Endothelial cell (in vitro differentiated cells): ENCODE measurements at places on chromosomes 4 and X.

GRCh38 chr4:62402088-62402806, 1202.1 kb downstream of the ADGRL3 start:
- no peak overlapping the region for H3K4me3 ChIP-seq
- H3K27ac ChIP-seq, result no peak overlapping the region
- no peak for DNase-seq
- H3K27me3 ChIP-seq, result no peaks in the 10 kb centered on the region
- H3K4me1 ChIP-seq, result peaks cover 3% of the 10 kb centered on the region
- no peaks in the 10 kb centered on the region for H3K36me3 ChIP-seq

- peaks cover 6% of the 10 kb centered on the region for H3K4me1 ChIP-seq
- H3K27ac ChIP-seq, result no peak overlapping the region
- H3K27me3 ChIP-seq, result no peaks in the 10 kb centered on the region
- DNase-seq, result no peak
- H3K4me3 ChIP-seq, result no peak overlapping the region
- H3K36me3 ChIP-seq, result no peaks in the 10 kb centered on the region
These were observed 59.7 kb downstream of the NEIL3 start for GRCh38 chr4:177369372-177369771.

DNA sequence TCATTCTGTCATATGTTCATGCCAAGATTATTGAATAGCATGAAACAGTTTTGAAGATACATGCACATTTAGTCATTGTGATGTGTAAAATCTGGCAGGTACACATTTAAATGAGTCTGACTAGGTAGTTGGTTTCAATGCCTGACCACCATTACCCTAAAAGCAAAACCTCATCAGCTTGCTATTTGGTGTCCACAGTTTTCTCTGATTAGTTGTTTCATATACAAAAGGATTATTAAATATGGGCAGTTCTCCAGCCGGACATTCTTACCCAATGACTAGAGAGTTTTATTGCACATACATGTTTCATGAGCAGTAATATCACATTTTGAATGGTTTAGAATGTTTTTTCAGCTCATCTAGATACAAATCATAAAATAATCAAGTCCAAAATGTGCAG, 23.7 kb downstream of the DCHS2 start:
- DNase-seq, result no peak
- no peaks in the 10 kb centered on the region for H3K4me1 ChIP-seq
- H3K36me3 ChIP-seq, result no peaks in the 10 kb centered on the region
- H3K27ac ChIP-seq, result no peak overlapping the region
- peaks cover 1% of the 10 kb centered on the region for H3K27me3 ChIP-seq

DNA sequence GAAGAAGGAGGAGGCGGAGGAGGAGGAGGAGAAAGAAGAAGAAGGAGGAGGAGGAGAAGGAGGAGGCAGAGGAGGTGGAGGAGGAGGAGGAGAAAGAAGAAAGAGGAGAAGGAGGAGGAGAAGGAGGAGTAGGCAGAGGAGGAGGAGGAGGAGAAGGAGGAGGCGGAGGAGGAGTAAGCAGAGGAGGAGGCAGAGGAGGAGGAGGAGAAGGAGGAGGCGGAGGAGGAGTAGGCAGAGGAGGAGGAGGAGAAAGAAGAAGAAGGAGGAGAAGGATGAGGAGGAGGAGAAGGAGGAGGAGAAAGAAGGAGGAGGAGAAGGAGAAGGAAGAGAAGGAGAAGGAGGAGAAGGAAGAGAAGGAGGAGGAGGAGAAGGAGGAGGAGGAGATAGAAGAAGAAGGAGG, 19.9 kb downstream of the MRFAP1 start:
- no peak for DNase-seq
- H3K27me3 ChIP-seq, result peaks cover 6% of the 10 kb centered on the region
- no peak overlapping the region for H3K4me3 ChIP-seq
- H3K4me1 ChIP-seq, result no peaks in the 10 kb centered on the region

- no peak for DNase-seq
- H3K4me1 ChIP-seq, result no peaks in the 10 kb centered on the region
- no peak overlapping the region for H3K4me3 ChIP-seq
- H3K27me3 ChIP-seq, result peaks cover 2% of the 10 kb centered on the region
These were observed 1453.4 kb downstream of the STIM2 start for GRCh38 chr4:28313729-28314713.

DNA sequence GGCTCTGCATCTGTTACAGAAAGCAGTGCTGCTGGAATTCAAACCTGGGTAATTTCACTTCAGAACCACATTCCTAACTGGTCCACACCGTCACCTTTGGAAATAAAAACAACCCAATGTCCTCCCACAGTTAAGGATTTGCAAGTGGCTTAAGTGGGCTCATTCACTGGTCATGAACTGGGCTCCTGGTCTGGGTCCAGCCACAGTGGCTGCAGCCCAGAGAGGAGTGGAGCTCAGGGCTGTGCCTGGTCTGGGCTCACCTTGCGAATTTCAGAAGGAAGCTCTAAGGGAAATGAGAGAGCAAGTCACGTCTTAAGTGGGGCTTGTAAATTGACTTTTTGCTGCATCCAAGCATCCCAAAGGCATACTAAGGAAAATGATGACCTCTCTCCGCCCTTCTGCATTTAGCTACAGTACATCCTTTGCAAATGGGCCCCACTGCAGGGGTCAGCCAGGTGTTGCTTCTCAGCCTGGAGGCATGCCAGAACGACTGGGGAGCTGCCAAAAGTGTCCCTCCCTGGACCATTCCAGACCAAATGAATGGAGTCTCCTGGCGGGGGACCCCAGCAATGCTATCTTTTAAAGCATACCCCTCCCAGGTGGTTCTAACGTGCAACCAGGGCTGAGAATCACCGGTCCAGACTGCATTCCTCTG, 25.6 kb upstream of the CRMP1 start:
- H3K4me3 ChIP-seq, result no peak overlapping the region
- H3K4me1 ChIP-seq, result no peaks in the 10 kb centered on the region
- DNase-seq, result no peak
- no peaks in the 10 kb centered on the region for H3K36me3 ChIP-seq

- H3K27me3 ChIP-seq, result no peaks in the 10 kb centered on the region
- no peak for DNase-seq
- H3K27ac ChIP-seq, result no peak overlapping the region
- no peak overlapping the region for H3K4me3 ChIP-seq
These were observed 223.1 kb upstream of the SLIT2 start for GRCh38 chr4:20028645-20029044.

DNA sequence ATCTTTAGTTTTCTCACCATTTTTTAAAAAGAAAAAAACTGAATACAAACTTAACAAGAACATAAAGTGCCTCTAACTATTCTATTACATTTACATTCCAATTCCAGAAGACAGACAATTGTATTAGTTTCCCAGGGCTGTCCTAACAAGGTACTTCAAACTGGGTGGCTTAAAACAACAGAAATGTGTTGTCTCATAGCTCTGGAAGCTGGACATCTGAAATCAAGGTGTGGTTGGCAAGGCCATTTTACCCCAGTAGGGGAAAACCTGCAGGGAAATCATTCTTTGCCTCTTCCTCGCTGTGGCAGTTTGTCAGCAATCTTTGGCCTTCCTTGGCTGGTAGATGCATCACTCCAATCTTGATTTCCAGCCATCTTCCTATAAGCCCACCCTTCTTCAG, 37.5 kb upstream of the TMEM33 start:
- H3K4me1 ChIP-seq, result no peaks in the 10 kb centered on the region
- H3K36me3 ChIP-seq, result no peaks in the 10 kb centered on the region
- no peak for DNase-seq
- no peak overlapping the region for H3K27ac ChIP-seq

DNA sequence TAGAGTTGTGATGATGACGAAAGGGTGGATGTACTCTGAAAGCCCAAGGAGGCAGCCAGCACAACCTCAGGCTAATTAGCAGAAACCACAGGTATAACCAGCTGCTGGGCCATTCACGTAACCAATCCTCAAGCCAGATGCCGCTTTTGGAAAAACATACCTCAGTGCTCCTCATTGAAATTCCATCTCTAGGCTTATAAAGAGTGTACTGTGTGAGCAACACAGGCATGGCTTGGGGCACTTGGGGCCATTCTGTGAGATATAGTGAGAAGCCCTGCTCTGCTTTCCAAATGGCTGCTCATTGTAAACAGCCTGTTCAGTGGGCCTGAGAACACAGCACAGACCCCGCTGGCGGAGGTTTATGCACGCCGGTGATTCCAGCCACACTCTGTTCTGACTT, 182.1 kb upstream of the HHIP start:
- no peak overlapping the region for H3K27ac ChIP-seq
- no peaks in the 10 kb centered on the region for H3K4me1 ChIP-seq
- no peak for DNase-seq
- H3K36me3 ChIP-seq, result no peaks in the 10 kb centered on the region

DNA sequence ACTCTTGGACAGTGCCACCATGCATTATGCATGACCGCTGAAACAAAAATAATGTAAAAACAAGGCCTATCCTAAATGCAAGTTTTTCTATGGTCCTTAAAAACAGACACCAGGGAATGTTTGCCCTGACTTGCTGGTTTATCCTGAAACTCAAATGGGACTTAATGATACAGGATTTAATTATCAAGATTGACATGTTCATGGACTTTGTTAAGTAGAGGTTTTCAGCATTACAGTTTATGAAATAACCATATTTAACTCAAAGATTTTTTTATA, 1.3 kb downstream of the NFKB1 start:
- no peak for DNase-seq
- peaks cover 5% of the 10 kb centered on the region for H3K36me3 ChIP-seq
- H3K27ac ChIP-seq, result peak overlapping the region; percentile 80
- H3K27me3 ChIP-seq, result peaks cover 6% of the 10 kb centered on the region
- peaks cover 21% of the 10 kb centered on the region for H3K4me1 ChIP-seq

GRCh38 chrX:1283093-1283492, 14.5 kb downstream of the CSF2RA start:
- H3K4me3 ChIP-seq, result no peak overlapping the region
- no peak overlapping the region for H3K27ac ChIP-seq
- peaks cover 15% of the 10 kb centered on the region for H3K27me3 ChIP-seq
- no peaks in the 10 kb centered on the region for H3K4me1 ChIP-seq

GRCh38 chr4:108833046-108833445, 70.2 kb upstream of the ETNPPL start:
- H3K4me1 ChIP-seq, result no peaks in the 10 kb centered on the region
- peaks cover 2% of the 10 kb centered on the region for H3K27me3 ChIP-seq
- H3K27ac ChIP-seq, result no peak overlapping the region
- no peaks in the 10 kb centered on the region for H3K36me3 ChIP-seq
- no peak for DNase-seq

DNA sequence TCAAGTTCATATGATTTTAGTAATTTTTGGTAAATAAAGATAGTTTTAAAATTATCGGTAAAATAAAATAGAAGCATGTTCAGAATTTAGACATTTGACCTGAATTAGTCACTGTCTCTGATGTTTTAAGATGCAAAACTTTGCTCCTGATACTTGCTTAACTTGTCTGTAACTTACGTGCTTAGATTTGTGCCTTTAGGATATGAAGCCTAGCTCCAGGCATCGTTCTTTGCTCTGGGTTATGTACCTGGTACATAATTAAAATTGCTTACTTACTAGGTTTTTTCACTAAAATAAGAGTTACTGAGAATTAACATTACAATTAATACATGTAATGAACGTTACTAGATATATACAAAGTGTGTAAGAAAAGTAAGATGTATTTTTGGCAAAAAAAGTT, 24.9 kb upstream of the AADAT start:
- no peak overlapping the region for H3K27ac ChIP-seq
- H3K4me3 ChIP-seq, result no peak overlapping the region
- no peaks in the 10 kb centered on the region for H3K4me1 ChIP-seq

- no peaks in the 10 kb centered on the region for H3K27me3 ChIP-seq
- no peak overlapping the region for H3K27ac ChIP-seq
- no peak overlapping the region for H3K4me3 ChIP-seq
- H3K4me1 ChIP-seq, result peaks cover 13% of the 10 kb centered on the region
- H3K36me3 ChIP-seq, result no peaks in the 10 kb centered on the region
These were observed 7.9 kb downstream of the SLC10A6 start for GRCh38 chr4:86841309-86841708.

DNA sequence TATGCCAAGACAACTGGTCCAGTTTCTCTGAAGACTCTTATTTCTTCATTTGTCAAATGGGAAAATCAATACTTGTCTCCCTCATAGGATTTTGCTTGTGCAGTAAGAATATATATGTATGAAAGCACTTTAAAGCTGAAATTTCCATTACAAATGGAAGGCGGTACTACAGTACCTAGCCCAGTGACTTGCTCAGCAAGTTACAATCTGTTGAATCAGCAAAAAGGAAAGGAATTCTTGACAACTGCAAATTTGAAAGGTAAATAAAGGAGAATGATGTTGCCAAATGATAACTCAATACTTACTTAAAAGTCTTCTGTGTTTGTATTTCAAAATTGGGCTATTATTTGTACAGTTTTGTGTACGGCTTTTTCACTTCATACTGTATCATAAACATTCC, 71.1 kb downstream of the PKD2 start:
- H3K4me3 ChIP-seq, result no peak overlapping the region
- H3K27me3 ChIP-seq, result peaks cover 4% of the 10 kb centered on the region
- H3K36me3 ChIP-seq, result peaks cover 13% of the 10 kb centered on the region
- H3K27ac ChIP-seq, result no peak overlapping the region
- no peak for DNase-seq
- peaks cover 15% of the 10 kb centered on the region for H3K4me1 ChIP-seq

- no peaks in the 10 kb centered on the region for H3K36me3 ChIP-seq
- no peak overlapping the region for H3K4me3 ChIP-seq
- no peaks in the 10 kb centered on the region for H3K27me3 ChIP-seq
- H3K27ac ChIP-seq, result no peak overlapping the region
These were observed 142.5 kb downstream of the CXXC4 start for GRCh38 chr4:104352211-104352610.

- no peak for DNase-seq
- H3K36me3 ChIP-seq, result no peaks in the 10 kb centered on the region
- H3K4me3 ChIP-seq, result no peak overlapping the region
- H3K27me3 ChIP-seq, result no peaks in the 10 kb centered on the region
- H3K27ac ChIP-seq, result no peak overlapping the region
These were observed 35.7 kb downstream of the MSL3 start for GRCh38 chrX:11793734-11794133.

DNA sequence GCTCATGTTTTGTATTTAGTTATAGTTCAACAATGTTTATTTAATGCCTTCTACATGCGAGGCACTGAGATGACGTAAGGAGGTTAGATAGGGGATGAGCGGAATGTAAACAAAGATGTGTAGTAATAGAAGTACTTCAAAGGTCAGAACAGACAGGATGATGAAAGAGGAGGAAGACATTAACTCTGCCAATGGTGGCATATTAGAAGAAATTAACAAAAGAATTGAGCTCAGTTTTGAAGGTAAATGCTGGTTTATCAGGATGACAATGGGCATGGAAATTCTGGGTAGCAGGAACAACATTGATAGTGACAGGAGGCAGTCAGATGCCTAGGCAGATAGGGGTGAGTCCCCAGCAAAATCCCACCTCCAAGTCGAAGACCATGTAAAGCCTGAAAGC, 62.3 kb upstream of the PGRMC2 start:
- H3K27ac ChIP-seq, result no peak overlapping the region
- no peak for DNase-seq
- no peaks in the 10 kb centered on the region for H3K36me3 ChIP-seq

GRCh38 chr4:140187316-140187695, 33.3 kb upstream of the MAML3 start:
- H3K27ac ChIP-seq, result no peak overlapping the region
- H3K4me3 ChIP-seq, result no peak overlapping the region
- no peaks in the 10 kb centered on the region for H3K36me3 ChIP-seq
- no peak for DNase-seq
- H3K27me3 ChIP-seq, result no peaks in the 10 kb centered on the region
